ENCODE measurements at places on chromosomes 3 and 15. TPM values are rescaled to one million over a fixed set of nuclear protein-coding genes. Genes with fewer than 3 reads are reported as not detected.

GPR62 gene
- total RNA-seq, result 0.05 TPM

WNT7A gene
- total RNA-seq, result under 0.01 TPM

CRABP1 gene
- 1.8 TPM for total RNA-seq

SPATA12 gene
- 0.05 TPM for total RNA-seq

ZNF501 gene
- total RNA-seq, result 4.2 TPM

DNA sequence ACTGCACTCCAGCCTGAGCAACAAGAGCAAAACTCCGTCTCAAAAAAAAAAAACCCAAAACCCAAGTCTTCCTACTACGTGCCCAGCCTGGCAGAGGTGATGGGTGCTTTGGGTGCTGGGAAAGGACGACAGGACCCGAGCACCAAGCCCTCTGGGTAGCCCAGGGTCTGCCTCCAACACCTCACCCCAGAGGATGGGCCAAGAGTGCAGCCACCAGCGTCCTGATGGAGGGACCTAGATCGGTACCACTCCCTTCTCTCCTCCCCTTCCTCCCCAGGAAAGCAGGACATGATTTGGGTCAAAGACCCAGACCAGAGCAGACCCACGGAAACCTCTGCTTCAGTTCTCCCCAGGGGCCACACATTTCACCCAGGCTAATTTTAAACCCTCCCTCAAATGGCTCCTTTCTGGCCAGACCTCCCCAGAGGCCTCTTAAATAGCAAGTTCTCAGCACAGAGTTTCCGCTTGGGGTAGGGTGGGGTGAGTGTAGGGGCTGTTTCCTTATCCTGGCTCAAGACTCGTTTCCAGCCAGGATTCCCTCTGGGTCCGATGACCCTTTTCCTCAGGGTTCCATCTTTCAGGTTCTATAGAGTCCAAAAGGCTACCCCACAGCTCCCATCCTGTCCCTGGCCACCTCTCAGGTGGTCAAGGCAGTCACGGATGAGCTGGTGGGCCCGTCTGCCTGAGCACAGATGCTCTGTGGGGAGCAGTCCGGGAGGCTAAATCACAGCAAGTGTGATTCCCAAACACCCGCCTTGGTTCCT is 20.5 kb downstream of the RBPMS2 start:
- H3K4me3 ChIP-seq, result no peak overlapping the region
- DNase-seq, result no peak
- no peaks in the 10 kb centered on the region for H3K4me1 ChIP-seq
- no peak overlapping the region for H3K27ac ChIP-seq

DNA sequence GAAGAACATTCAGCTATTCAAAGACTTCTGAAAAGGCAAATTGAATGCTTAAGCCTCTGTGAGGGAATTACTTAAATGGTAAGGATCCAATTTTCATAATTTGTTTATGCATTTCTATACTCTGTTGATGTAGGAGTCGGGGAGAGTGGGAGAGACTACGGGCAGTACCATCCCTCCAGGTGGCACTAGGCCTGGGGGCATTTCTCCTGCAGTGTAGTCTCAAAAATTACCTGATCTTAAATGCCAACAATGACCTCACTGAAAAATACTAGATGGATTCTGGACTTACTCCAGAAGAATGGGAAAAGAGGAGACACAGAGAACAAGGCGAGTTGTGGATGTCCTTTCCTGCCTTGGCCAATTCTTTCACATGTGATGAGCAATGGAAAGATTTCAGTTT is 77.8 kb upstream of the PLXND1 start:
- DNase-seq, result no peak
- no peaks in the 10 kb centered on the region for H3K36me3 ChIP-seq
- no peaks in the 10 kb centered on the region for H3K4me1 ChIP-seq
- H3K4me3 ChIP-seq, result no peak overlapping the region
- no peaks in the 10 kb centered on the region for H3K27me3 ChIP-seq
- no peak overlapping the region for H3K27ac ChIP-seq

DNA sequence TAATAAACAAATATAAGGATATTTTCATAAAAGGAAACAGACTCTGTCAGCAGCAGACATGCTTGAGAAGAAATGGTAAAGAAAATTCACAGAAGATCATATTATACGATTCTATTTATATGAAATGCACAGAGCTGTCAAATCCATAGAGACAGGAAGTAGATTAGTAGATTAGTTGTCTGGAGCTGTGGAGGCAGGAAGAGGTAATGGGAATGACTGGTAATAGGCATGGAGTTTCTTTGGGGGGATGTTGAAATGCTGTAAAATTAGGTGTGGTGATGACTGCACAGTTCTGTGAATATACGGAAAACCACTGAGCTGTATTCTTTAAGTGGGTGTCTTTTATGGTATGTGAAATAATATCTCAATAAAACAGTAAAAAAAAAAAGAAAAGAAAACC is 35.3 kb downstream of the CEP152 start:
- DNase-seq, result no peak
- H3K4me1 ChIP-seq, result no peaks in the 10 kb centered on the region
- peaks cover 3% of the 10 kb centered on the region for H3K36me3 ChIP-seq
- no peak overlapping the region for H3K4me3 ChIP-seq
- H3K27me3 ChIP-seq, result no peaks in the 10 kb centered on the region
